ENCODE measurements at places on chromosomes 1 and 21.

GRCh38 chr1:54944610-54945392, 35.6 kb upstream of the TMEM61 start:
- DNase-seq: no peak
- no peak overlapping the region for H3K4me3 ChIP-seq
- no peaks in the 10 kb centered on the region for H3K4me1 ChIP-seq
- H3K27me3 ChIP-seq: no peaks in the 10 kb centered on the region

GRCh38 chr1:174988539-174988938, 11.2 kb upstream of the CACYBP start:
- H3K27ac ChIP-seq: no peak overlapping the region
- no peaks in the 10 kb centered on the region for H3K27me3 ChIP-seq
- H3K36me3 ChIP-seq: no peaks in the 10 kb centered on the region
- no peak for DNase-seq

DNA sequence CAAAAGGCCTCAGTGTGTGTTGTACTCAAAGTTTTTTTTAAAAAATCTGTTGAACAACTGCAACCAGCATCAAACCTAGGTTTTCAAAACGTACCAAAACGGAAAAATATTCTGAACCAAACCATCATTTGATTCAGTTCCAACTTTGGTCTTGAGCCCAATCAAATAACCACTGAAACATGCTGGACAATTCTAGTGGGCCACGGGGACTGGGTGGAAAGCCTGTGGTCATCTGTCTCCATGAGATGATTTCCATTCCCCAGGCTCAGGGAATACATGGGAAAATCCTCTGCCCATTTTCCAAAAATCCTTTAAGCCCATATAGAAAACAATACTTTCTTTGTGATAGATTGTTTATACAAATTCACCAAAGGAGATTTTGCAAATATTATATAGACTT, 22.5 kb downstream of the ITPKB start:
- no peak overlapping the region for H3K4me3 ChIP-seq
- no peak for DNase-seq
- H3K36me3 ChIP-seq: no peaks in the 10 kb centered on the region
- H3K27ac ChIP-seq: no peak overlapping the region

DNA sequence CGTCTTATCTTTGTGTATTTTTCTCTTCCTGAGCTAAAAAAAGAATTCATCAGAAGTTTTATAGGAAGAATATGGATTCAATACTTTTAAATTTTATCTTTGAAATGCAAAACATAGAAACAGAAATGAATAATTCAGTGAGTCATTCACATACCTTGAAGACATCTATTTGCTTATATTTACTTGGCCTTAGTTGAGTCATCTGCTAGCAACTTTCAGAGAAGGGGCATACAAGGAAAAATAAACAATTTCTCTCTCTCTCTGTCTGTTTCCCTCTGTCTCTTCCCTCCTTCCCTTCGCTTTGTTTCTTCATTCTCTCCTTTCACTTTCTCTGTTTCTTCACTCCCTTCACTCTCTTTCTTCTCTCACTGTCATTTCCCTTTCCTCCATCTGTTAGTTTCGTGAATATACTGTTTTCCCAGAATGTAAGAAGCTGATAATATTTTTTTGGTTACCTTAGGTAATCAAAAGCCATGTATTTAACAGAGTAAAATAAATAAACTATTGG, 477.2 kb downstream of the BRINP3 start:
- no peaks in the 10 kb centered on the region for H3K36me3 ChIP-seq
- DNase-seq: no peak
- no peaks in the 10 kb centered on the region for H3K4me1 ChIP-seq
- no peak overlapping the region for H3K27ac ChIP-seq

All from thoracic aorta (tissue), 2 donors.